Thymus (tissue), 14 donors: ENCODE measurements at places on chromosomes 16 and 17.

DNA sequence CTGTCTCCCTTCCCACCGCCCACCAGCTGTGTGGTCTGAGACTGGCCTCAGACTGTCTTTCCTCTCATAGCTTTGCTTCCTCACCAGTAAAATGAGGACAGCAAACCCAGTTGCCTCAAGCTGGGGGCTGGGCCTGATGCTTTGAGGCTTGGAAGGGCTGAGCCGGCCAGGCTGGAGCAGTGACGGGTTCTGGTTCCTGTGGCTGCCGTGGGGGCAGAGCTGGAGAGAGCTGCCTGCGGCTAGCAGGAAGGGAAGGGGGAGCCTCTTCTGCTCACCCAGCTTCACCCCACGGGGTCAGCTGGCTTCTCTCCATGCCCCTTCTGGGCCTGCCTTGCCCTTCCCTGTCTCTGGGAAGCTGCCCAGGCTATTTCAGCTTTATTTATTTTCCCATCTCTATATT lies 23.7 kb downstream of the LASP1 start:
- no peak for DNase-seq

DNA sequence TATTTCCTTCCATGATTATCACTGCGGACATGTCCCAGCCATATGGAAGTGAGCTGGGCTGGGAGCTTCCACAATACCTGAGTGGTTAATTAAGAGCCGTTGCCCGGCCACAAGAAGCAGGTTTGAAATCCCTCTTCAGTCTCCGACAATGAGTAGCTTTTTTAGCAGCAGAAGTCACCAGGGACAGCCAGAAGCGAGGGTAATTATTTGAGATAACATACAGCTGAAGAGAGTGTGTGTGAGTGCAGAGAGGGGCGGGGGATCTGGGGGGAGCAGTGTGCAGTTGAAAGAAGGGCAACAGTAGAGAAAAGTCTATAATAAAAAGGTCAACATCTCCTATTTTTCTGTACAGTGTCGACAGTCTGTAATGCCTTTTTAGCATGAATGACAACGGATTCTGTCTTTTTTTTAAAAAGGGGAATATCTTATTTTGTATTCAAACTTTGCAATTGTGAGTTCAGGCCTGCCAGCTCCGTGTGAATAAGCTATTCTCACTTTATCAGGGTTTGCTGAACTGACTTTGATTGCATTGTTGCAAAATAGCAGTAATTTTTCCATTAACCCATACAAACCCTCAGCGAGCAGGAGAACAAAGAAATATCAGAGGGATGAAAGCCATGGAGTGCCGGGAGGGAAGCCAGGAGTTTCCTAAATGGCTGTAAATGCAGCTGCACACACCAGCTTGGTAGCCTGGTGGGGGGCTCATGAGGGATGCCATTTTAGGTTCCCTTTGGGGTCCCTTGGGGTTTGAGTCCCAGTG lies 220.3 kb upstream of the IRX3 start:
- no peak for DNase-seq

- no peak for DNase-seq
Measured at GRCh38 chr16:11370084-11370931, 25.0 kb downstream of the RMI2 start.

DNA sequence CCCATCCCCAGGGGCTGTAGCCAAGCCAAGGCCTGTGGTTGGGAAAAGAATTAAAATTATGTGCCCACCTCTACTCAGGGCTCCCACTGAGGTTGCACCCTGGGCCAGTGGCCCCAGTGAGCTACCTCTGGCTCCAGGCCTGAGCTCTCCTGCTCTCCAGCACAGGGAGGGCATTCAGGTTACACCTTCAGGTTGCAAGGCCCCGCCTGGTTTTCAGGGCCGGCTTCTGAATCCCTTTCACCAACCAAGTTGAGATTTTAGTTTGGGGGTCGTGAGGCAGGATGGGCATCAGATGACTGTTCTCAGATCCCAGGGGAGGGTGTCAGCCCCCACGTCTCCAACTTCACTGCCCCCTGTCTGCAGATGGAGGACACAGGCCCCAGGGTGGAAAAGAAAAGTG lies 8.0 kb upstream of the KATNB1 start:
- no peak for DNase-seq

GRCh38 chr17:57518587-57519581 lies 226.2 kb downstream of the CCDC182 start:
- no peak for DNase-seq

GRCh38 chr17:15238057-15238456 lies 27.1 kb downstream of the PMP22 start:
- DNase-seq = no peak

DNA sequence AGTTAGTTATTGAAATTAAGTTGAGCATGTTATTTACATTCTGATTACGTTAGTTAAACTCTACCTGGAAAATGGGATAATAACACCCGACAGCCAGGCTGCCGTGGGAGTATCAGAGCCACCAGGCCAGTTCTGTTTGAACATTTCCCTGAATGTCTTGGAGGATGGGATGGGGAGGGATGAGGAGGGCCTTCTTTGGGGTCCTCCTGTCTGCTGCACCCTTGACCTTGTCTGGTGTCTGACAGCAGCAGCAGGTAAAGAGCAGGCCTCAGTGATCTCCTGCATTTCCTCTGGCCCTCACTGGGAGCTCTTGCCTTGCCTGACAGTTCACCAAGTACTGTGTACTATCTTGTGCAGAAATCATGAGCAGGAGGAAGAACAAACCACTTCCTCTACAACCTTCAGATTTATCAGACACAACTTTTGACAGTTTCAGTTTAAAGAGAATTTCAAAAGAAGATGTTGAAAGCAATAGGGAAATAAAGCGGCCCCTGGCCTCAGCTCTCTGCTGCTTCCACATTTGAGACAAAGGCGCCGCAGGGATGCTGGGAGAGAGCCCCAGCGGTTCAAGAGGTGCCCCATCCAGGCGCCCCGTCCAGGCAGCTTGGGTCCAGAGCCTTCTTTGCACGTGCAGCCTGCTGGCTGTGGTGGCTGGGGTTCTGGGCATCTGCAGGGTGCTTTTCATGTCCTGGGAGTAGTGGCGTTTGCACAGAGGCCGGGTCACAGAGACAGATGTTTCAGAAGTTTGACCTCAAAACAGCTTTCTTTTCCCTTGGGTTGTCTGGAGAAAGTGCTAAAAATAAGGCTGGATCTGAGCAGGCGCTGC lies 25.3 kb downstream of the CMIP start:
- DNase-seq = peak; percentile 55

GRCh38 chr16:15492091-15492740 lies 57.8 kb downstream of the BMERB1 start:
- DNase-seq = no peak

GRCh38 chr17:47674499-47674898 lies 19.5 kb upstream of the TBKBP1 start:
- DNase-seq = no peak

GRCh38 chr17:67171560-67171959 lies 73.4 kb downstream of the HELZ start:
- DNase-seq = no peak

DNA sequence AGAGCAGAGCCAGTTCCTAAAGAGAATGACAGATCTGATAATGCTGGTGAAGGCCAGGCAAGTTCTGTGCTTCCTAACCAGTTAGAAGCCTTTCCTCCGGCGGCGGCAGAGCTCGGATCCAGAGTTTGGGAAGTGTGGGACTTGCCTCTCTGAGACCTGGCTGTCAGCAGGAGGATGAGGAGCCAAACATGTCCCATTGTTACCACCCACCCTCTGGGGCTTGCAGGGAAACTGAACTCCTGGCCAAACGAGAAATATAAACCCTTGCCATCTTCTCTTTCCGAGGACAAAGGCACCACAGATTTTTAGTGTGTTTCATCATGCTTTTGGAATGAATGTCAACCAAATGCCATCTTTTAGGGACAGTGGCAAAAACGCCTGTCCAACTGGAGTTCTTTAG lies 80.2 kb upstream of the SMURF2 start:
- DNase-seq = no peak

DNA sequence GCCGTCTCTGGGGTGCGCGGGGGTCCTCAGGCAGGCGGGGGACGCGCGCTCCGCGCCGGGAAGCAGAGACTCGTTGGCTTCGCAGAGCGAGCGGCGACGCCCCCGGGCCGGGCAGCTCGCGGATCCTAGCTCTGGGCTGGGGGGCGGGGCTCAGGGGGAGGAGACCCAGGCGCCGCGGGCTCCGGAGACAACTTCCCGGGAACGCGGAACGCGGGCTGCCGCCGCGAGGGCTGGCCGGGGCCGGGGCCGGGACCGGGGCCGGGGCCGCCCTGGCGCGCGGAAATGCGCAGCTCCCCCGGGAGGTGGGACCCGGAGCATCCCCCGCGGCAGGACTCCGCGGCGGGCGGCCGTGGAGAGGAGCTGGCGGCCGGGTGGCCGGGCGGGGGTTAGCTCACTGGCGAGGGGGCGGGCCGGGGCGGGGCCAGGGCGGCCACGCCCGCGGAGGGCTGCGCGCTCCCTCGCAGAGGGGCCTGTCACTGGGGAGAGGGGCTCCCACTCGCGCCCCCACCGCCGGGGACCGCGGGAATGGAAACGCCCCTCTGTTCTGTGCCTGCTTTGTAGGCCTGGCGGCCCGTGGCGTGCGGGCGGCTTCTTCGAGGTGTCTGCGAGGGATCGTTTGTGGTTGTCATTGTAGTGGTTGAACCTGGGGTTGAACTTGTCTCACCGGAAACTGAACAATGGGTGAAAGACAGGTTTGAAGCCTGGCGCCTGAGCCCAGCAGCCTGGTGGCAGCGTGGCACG lies at the start of gene GAS7:
GAS7 (minus strand) TSS at position 98 of the 741 bp plus-strand sequence.
- peak; percentile 65 for DNase-seq

DNA sequence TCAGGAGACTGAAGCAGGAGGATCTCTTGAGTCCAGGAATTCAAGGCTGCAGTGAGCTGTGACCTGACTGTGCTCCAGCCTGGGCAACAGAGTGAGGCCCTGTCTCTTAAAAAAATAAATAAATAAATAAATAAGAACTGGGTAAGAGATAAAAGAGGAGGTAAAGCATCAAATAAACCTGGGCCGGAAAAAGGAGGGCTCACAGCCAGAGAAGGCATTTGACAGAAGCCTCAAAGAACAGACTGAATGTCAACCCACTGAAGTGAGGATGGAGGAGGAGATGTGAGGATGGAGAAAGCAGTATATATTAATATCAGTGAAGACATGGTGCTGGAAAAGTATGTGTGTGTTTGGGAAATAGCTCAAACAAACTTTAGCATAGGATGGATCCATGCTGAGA lies 6.1 kb downstream of the NOG start:
- DNase-seq = no peak

DNA sequence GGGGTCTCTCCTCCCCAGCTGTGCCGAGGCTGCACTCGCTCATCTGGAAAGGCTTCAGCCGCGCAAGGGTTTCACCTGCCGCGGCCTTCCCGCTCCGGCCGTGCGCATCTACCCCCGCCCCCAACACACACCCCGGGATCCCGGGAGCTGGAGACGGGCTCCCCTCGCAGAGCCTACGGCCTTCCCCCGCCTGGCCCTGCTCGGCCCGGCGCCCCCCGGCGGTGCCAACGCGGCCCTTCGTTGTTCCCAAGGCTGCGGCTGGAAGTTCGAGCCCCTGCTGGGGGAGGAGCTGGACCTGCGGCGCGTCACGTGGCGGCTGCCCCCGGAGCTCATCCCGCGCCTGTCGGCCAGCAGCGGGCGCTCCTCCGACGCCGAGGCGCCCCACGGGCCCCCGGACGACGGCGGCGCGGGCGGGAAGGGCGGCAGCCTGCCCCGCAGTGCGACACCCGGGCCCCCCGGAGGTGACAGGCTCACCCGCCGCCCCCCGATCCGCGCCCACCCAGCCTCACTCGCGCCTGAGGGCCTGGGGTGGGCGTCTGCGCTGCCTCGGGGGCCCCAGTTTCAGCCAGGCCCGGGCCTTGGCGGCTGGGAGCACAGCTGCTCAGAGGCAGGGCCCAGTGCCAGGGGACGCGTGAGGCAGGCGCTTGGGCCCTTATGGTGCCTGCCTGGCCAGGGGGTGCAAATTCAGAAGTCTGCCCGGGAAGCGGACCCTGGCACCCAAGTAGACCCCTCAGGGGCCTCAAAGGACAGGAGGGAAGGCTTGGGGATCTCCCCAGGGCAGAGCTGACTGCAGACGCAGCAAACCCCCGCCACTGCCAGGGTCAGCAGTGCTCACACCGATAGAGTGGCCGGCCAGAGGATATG lies 11.2 kb downstream of the GALK1 start:
- peak; percentile 60 for DNase-seq

GRCh38 chr17:32483451-32484019 lies 3.3 kb upstream of the CDK5R1 start:
- DNase-seq = no peak

- DNase-seq = no peak
Measured at GRCh38 chr17:44872131-44872768, 24.6 kb downstream of the HIGD1B start.

DNA sequence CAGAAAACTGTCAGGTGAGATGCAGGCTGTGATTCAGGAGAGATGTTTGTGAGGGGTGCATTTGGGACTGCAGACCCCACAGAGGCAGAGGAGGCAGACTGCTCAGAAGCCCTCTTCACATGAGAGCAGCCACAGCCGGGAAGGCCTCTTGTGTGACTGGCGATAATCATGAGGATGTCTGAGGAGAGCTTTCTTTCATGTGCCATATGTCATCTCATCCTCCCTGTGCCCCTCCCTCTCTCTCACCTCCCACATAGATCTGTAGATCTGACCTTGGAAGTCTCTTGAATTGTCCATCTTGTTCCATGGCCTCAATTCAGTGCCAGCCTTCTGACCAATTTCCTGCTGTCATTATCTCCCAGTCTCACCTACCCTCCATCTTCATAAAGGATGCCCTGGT lies 50.5 kb downstream of the EPN2 start:
- DNase-seq = no peak

DNA sequence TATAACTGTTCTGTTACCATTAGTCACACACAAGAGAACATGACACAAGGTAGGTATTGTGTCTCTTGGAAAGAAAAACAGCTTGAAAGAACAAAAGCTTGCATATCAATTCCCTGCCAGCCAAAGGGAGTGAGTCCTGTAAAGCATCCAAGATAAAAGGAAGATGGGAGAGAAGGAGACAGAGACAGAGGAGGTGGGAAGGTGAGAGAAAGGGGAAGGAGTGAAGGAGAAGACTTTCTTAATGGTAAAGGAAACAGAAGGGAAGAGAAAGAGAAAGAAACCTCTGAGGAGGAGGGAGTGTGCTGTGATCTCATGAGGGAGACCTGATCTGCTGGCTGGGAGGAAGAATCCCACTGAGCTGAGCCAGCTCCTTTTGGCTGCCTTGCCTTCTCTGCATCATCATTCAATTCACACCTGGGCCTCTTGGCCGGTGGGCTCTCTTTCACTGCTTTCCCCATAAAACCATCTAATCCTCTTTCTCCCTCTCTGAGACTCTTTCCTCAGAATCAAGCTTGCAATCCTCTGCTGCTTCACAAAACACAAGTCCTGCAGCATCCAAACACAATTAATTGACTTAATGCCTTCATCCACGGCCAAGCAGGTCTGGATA lies 271.6 kb downstream of the ABCC12 start:
- DNase-seq = no peak

DNA sequence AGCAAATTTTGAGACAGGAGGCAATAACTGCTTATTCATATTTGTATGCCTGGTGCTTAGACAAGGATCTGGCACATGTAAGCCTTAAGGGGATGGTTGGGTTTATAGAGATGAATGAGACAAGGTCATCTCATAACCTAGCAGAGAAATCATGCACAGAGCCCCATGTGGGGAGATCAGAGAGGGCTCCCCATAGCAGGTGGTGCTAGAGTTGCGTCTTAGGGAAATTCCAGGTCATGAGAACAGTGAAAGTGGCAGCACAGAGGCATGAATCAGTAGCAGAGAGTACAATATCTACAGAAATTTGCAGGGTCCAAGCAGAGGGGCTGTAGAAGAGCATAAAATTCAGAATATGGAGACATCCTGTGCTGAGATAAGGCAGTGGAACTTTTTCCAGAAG lies 57.3 kb downstream of the SLC6A2 start:
- no peak for DNase-seq
